Mucosa of gallbladder (tissue), 1 donor: ENCODE measurements at places on chromosomes 1 and 21. TPM values are rescaled to one million over a fixed set of nuclear protein-coding genes. Genes with fewer than 3 reads are reported as not detected.

DNA sequence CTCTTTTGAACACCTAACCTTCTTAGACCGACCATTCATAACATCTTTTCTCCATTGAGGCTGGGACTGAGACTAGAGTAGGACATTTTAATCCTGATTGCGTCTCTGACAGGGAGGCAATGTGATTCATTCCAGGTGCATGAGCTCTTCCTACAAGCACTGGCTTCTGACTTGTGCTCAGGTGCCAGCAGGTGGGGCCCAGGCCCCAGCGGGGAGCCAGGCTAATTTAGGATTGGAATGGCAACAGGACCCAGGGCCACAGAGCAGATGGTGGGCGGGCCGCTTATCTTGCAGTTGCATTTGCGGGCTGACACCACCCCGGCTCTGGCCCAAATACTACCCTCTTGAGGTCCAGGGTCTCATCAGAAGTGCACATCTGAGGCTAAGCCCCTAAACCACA is 4.1 kb downstream of the GPA33 start:
- DNase-seq, result no peak

- no peak for DNase-seq
Observed at GRCh38 chr1:74523873-74524480, 11.6 kb upstream of the LRRC53 start.

DNA sequence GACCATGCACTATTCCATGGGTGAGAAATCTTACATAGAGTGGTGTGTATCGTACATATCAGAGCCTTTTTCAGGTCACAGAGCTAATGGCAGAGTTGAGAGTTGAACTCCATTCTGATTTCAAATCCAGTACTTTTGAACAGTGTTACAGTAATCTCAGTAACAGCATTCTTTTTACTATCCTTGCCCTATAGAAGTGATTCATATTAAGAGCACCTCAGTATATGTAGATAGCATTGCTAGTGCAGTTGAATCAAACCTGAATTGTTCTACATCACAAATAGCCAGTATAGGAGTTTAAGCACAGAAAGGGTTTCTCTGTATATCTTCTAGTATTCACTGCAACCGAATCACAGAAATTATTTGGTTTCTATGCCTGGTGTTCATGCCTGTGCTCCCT is 11.4 kb upstream of the GBP6 start:
- DNase-seq, result no peak

GRCh38 chr1:30684881-30685795 is 38.2 kb downstream of the MATN1 start:
- DNase-seq, result peak; percentile 96

DNA sequence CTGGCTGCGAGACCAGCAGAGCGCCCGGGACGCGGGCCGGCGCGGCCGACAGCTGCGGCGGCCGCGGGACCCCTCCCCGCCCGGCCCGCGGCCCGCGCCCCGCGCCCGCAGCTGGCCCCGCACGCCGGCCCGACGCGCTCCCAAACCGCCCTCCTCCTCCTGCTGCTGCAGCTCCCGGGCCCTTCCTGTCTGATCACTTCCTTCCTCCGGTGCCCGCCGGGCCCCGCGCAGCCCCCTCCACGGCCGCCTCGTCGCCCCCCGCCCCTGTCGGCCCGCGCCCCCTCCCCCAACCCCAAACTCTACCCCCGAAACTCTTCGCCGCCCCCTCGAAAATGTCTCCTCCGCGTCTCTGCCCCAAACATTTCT is 594 bp downstream of the LUZP1 start:
- DNase-seq, result peak; percentile 12

DNA sequence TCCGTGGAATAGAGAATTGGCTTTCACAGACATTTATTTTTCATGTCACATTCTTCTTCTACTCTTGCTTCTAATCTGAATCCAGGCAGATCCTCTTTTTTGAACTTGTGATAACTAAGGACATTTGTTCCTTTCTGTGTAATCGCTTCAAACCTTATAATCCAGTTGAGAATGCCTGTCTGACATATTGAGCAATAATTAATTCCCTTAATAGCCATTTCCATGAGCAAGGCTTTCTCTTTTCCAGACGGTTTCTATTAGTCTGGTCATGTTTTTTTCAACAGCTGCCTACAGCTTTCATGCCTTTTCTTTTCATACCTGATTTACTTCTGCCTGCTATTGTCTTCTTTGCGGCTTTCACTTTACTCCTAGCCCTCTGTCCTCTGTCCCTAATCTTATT is 163.4 kb downstream of the CYYR1 start:
- no peak for DNase-seq

DNA sequence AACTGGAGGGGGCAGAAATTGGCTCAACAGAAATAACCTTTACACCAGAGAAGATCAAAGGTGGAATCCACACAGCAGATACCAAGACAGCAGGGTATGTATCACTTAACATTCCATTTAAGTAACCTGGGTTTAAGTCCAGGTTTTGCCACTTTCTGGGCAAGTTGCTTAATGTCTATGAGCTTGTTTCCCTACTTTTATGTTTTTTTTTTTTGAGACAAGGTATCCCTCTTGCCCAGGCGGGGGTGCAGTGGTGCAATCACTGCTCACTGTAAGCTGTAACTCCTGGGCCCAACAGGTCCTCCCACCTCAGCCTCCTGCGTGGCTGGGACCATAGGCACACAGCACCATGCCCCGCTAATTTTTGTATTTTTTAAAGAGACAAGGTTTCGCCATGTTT is 2.2 kb downstream of the RTCA start:
- DNase-seq, result no peak

DNA sequence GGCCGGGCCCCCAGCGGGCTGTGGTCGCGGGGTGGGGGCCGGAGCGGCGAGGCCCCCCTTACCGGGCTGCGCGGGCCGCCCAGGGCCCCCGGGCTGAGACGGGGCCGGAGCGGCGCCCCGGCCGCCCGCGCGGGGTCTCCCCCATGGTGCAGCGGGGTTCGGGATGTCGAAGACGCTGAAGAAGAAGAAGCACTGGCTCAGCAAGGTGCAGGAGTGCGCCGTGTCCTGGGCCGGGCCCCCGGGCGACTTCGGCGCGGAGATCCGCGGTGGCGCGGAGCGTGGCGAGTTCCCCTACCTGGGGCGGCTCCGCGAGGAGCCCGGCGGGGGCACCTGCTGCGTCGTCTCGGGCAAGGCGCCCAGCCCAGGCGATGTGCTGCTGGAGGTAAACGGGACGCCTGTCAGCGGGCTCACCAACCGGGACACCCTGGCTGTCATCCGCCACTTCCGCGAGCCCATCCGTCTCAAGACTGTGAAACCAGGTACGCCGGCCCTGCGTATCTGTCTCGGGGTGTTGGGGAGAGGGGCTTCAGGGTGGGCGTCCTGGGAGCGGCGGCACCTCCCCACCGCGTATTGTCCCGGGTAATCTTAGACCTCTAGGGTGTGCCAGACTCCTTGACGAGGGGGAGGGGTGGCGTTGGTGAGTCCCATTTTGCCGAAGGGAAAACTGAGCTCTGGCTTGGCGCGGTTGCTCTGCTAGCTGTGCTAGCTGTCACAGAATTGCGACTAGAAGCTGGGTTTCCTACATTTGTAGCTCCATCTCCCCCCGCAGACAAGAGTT is 745 bp downstream of the MAGI3 start:
- peak; percentile 34 for DNase-seq

Gene LIPI
- total RNA-seq, result not detected
